ENCODE measurements at places on chromosomes 16 and 17.

- no peak for DNase-seq
Measured at GRCh38 chr16:80300876-80301275, 239.9 kb upstream of the DYNLRB2 start.

DNA sequence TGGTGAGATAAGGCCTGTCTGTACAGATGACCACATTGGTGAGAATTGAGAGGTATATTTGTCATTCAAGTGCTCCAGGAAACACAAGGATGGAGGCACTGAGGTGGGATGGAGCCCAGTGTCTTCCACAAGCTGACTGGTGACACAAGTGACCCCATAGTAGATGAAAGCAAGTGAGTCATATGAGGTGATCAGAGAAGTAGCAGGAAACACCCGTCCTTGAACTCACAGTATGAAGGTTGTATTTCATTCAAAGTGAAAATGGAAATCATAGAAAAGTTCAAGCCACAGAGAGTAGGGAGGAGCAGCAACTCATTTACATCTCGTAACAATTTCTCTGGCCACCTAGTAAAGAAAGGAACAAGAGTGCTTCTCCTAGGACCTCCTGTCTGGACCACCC is 609.8 kb downstream of the HS3ST4 start:
- no peak for DNase-seq

GRCh38 chr17:31313982-31314781 is at the start of gene EVI2B:
Gene EVI2B (minus strand): TSS chr17:31314054. CDS start chr17:31305609, 8,445 bp downstream.
- DNase-seq, result no peak

DNA sequence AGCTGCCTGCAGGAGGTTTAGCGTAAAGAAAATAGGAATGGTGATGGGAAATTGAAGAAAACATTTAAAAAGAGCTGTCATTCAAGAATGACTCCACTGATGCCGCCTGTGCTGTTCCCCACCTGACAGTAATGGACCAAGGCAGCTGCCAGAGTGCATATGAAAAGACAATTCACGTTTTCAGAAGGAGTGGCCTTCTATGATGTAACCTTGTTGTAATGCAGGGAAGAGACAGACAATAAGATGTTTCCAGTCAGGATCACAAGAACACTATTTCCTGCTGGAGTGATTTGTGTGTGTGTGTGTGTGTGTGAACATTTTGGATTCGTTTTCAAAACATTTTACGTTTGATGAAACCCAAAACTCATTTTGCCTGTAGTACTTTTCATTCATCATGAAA is 203.7 kb downstream of the LGALS9B start:
- DNase-seq, result no peak

All from activated naive CD4-positive, alpha-beta T cell (primary cell).